ENCODE measurements at places on chromosomes 1 and 21. TPM values are rescaled to one million over a fixed set of nuclear protein-coding genes. Genes with fewer than 3 reads are reported as not detected.

The LHX8 gene
- not detected for total RNA-seq

The TMEM52 gene
- 0.89 TPM for total RNA-seq

The SPATA6 gene
- total RNA-seq, result 18.9 TPM

The AJAP1 gene
- 0.18 TPM for total RNA-seq

The HRNR gene
- total RNA-seq, result not detected

The TOMM40L gene
- total RNA-seq, result 27.7 TPM

- DNase-seq, result peak; percentile 41
Observed at GRCh38 chr1:179089827-179090482, 8.1 kb downstream of the TOR3A start.

DNA sequence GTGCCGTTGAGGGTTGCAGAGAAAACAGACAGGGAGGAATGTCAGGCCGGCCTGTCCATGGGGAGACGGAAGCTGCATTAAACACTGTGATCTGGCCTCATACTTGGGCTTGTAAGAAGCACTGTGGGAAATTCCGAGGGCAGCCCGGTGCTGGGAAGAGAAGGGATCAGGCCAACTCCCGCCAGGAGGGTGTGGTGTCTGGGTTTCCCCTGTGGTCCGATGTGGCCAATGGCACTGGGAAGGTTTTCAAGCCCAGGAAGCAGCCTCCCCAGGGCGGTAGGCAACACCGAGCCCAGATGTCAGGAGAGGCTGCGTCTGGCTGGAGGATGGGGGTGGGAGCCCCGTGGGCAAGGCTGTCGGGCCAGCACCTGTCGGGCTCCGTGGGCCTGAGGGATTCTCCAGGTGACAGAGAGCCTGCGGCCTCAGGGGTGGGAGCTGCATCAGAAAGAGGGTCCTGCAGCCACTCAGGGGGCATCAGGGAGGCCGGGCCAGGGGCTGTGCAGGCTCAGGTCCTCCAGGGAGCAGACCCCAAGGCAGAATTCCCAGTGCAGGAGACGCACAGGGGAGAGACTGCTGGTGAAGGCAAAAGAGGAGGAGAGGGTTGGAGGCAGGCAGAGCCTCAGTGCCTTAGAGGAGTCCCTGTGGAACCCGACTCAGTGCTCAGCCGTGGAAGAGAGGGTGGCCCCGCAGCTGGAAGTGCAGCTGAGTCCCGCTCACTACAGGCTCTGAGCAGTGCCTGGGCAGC is 8.4 kb downstream of the UBASH3A start:
- no peak for DNase-seq

- DNase-seq, result no peak
Observed at GRCh38 chr1:205162301-205162700, 40.5 kb upstream of the RBBP5 start.

GRCh38 chr1:28118640-28119307 is 30.4 kb upstream of the EYA3 start:
- no peak for DNase-seq

- no peak for DNase-seq
Observed at GRCh38 chr21:33039536-33039935, 13.8 kb downstream of the OLIG2 start.

DNA sequence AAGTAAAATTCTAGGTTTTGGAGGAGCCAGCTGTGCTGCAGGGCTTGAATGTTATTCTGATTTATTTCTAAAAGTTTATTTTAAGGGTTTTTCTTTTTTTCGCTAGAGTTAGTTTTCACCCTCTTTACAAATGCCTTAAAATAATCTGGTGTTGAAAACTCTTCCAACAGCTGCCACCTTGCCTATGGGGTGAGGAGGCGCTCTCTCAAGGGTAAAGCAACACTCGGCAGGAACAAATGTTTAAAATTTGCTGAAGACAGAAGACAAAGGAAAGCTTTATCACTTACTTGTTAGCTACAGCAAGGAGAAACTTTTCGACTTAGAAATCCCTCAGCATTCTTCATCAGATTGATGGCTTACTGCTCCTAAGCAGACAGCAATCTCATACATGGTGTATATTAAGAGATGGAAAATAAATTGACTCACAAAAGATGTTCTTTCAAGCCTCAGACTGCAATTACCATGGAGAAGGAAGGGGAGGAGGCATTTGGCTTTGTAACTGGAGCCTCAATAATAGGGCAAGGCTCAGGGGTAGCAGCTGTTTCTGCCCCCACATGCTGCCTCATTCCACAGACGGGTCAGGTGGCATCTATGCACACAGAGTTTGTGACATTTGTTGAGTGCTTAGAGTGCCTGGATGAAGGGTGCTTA is 79.8 kb upstream of the RALGPS2 start:
- no peak for DNase-seq

DNA sequence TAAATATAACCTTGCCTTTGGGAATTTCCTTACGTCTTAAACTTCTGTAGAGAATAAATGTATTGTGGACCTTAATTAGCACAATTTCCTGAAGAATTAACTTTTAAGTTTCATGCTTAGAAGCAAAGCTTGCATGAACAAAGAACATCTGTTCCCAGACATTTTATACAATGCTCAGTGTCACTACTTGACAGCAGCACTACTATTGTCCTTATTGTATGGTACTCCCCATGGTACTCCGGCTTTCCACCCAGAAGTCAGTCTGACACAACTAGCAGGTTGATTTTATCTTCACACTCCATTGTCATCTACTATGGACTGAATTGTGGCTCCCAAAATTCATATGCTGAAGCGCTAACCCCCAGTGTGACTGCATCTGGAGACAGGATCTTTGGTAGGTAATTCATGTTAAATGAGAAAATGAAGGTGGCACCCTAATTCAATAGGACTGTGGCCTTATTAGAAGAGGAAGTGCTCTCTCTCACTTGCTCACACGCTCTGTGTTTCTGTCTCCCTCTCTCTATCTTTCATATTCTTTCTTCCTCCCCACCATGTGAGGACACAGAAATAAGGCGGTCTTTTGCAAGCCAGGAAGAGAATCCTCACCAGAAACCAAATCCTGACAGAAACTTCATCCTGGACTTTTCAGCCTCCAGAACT is 10.7 kb upstream of the OR2B11 start:
- no peak for DNase-seq

DNA sequence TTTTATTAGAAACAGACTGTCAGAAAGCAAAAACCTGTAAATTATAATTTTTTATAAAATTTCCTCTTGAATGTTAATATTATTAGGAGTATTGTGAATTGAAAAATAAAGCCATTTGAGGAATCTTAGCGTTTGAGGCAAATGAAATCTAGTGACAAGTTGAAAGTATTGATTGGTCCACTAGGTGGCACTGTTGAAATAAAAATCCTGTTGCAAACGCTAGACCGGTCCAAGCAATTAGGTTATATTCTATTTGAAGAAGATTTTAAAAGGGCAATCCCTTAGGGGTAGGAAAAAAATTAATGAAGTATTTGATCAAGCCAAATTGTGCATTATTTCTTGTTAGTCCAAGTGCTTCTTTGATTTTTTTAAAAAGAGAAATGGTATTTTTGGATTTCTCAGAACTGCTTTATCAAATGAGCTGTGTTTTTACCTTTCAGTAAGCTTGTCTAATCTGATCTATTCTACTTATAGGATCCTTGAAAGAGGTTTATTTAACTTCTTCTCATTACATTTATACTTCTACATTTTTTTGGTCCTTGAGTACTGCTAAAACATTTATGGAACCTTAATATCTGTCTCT is 57.7 kb downstream of the ATG4C start:
- no peak for DNase-seq

GRCh38 chr1:209324901-209325871 is 258.3 kb upstream of the CAMK1G start:
- no peak for DNase-seq

DNA sequence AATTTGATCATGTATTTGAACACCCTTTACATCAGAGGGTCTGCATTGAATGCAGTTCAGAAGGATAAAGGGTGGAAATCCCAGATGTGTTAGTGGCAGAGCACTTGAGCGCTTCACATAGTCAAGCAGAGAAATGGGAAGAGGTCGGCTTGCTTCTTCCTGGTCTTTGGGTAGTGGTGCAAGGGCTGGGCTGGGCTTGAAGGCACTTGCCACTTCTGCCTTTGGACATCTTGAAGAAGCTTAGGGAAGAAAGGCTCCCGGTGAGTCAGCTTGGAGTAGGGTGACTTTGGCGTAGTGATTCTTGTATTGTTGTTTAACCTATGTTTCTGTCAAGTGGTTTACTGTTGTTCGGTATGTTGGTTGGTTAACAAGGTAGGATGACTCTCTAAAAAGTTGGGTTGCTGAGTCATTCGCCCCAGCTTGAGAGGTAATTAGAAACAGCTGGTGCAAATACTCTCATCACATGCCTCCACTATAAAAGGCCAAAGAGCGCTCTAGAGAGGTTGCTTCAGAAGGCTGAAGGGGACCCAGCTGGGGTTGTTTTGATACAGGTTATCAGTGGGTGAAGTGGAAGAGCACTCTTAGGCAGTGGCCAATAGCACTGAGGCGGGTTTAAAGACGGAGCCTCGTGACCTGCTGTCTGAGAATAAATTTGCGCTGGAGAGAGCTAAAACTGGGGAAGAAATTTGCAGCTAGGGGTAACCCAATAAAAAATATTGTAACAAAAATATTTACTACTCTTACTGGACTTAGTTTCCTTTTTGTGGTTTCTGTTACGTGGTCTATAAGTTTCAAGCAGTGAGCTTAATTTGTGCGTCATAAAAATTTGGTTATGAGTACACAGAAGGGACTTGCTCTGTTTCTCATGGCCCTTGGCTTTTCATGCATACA is 1.4 kb downstream of the BACH1 start:
- DNase-seq, result peak; percentile 67

DNA sequence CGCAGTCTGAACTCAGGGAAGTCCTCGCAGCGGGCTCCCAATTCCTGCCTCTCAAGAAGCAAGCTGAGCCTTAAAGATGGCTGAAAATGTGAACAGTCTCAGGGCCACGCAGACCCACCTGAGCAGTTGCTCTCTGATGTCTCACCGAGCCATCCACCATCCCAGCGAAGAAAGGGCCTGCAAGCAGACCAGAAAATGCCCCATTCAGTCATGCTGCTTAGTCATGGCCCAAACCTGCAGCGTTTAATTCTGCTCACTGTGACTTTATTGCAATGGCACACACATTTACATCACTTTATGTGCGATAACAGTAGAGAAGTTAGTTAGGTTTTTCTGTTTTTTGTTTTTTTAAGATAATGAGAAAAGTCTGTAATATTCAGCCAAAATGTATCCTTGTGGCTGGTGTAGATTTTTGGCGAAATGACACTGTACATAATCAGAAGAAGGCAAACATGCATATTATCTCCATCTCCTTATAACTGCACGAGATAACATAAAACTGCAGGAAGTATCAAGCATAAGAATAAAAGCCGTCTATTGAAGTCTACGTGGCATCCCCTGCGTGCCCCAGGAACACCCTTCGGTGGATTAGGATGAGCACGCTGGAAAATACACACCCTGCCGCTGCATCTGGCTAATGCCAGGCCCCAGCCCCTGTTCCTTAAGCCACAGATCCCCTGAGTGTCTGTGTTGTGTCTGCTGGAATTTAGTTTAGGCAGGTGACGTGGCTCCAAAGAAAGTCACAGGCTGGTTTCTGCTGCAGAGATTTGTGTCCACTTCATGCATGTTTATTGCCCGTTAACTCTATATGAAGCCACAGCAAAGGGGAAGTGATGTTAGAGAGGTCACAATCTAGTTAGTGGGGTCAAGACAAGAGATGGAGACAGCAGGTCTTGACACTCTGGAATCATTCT is 119.8 kb upstream of the IRF2BP2 start:
- DNase-seq, result no peak

DNA sequence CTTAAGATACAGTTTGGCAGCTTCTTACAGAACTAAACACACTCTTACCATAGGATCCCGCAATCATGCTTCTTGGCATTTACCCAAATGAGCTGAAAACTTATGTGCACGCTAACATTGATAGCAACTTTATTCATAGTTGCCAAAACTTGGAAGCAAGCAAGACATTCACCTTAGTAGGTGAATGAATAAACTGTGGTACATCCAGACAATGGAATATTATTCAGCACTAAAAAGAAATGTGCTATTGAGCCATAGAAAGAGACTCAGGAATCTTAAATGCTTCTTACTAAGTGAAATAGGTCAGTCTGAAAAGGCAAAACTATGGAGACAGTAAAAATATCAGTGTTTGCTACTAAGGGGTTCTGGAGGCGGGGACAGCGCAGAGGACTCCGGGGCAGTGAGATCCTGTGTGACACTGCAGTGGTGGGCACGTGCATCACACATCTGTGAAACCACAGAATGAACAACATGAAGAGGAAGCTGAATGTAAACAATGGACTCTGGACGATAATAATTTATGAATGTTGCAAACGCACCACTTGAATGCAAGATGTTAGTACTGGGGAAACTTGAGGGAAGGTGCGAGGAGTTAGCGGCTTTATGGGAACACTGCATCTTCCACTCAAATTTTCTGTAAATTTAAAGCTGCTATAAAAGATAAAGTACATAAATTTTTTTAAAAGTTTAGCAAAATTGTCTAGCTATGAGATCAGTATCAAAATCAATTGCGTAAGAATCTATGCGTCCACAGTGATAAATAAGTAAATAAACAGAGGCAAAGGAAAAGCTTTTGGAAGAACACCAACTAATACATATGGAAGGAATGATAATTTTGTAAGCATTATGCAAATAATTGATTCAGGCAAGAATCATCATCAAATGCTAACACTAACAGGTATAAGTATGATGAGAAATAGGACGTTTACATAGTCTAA is 15.4 kb upstream of the SPATC1L start:
- no peak for DNase-seq

DNA sequence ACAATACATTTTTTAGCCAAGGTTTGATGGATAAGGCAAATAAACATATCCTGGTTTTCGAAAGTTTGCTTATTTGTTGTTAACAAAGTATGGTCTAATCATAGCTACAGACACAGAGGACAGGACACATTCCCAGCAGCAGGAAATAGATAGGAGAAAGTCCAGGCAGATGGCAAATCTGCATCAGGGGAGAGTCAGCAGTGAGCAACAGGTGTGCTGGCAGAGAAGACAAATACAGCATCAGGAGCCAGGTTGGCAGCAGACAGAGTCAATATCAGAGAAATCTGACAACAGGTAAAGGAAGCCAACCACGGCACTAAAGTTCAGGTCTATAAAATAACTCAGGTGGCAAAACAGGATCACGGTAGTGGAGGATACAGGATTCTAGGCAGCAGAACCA is 210.7 kb upstream of the PTBP2 start:
- DNase-seq, result no peak

GRCh38 chr1:211973541-211973940 is 61.8 kb downstream of the INTS7 start:
- DNase-seq, result no peak

GRCh38 chr1:3058263-3059030 is 10.6 kb upstream of the PRDM16 start:
- no peak for DNase-seq

Measured in right cardiac atrium (tissue), 5 donors.